ENCODE measurements at places on chromosomes 16 and 17.

DNA sequence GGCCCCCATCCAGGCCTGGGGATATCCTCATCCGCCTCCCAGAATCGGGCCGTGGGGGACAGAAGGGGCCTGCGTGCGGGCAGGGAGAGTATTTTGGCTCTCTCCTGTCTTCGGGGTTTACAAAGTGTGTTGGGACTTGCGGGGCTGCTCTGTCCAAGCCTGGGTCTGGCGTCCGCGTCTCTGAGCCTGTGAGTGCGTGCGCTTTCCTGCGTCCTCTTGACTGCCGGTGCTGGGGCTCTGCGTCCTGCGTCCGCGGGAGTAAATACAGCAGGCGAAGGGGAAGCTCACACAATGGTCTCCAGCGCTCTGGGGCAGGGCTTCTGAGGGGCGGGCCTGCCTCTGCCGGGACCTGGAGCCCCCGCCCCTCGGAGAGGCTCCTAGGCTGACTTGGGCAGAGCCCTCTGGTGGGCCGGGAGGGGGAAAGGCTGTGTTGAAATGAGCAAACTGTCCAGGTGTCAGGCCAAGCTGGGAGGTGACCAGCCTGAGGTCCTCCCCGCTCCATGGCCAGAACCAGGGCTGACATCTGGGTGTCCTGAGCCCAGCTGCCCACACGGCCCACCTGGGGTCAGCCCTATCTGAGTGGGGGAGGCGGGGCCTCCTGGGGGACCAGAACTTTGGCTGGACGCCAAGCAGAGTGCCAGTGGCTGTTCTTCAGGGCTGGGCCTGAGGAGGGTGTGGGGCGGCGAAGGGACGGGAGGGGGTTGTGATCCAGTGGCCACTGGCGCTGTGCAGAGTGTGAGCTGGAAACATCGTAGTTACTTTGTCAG, 233.6 kb downstream of the SEC14L1 start:
- DNase-seq = peak; percentile 96

DNA sequence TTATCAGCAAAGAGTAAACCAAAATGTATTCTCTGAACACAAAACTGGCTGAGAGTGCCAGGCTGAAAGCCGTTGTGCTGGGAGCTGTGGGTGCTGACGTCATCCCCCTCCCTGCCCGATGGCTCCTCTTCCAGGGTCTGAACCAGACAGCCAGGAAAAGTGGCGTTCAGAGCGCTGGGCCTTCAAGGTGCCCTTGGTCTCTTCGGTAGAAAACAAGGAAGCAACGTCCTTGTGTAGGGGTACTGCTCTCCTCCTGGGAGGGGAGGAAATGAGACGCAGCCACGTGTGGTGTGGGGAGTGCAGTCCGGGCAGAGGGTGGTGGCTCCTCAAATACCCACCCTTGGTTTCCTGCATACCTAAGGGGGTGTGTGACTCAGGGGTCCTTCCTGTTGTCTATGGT, 394.7 kb downstream of the SEC14L1 start:
- DNase-seq = no peak

GRCh38 chr16:87815567-87815966, 49.8 kb upstream of the KLHDC4 start:
- DNase-seq = no peak

DNA sequence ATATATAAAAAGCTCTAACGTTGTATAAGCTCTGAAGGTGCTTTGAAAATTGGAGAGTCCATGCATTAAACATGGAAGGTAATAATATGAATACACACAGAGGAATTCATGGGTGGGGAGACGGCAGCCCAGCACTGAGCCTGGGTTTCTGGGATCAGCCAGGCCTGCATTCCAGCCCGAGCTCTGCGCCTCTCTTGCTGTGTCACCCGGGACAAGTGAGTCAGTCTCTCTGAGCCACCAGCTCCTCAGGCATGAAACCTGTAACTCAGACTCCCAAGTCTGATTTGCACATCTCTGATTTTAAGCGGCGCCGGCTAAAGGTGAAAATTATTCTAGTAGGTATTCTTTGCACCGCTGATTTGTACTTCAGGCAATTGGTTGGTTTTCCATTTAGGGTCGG, 238.8 kb downstream of the MRTFB start:
- DNase-seq = peak; percentile 64

DNA sequence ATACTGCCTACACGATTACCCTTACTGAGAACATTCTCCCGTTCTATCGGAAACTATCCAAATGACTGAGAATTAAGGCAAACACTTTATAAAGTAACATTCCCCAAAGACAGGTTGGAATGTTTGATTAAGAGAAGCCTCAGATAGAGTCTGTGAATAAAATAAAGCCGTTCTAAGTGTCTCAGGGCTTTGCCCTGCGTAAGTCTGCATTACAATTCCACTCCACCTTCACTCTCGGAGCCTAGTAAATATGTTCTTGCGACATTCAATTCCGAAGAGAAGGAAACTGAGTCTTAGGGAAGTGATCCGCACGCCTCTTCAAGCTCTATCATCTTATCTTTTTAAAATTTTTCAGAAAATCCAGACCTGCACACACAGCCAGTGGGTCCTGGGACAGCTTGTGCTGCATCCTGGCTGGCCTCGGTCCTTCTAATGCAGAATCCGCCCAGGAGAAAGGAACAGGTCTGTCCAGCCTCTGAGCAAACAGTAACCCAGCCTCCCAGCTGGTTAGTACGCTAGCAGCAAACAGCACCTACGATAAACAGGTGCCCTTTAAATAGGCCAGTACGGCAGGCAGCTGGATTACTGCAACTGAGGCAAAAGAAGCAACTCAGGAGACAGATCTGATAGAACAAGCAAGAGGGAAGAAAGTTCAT, 254.1 kb upstream of the IRX3 start:
- DNase-seq = peak; percentile 16

DNA sequence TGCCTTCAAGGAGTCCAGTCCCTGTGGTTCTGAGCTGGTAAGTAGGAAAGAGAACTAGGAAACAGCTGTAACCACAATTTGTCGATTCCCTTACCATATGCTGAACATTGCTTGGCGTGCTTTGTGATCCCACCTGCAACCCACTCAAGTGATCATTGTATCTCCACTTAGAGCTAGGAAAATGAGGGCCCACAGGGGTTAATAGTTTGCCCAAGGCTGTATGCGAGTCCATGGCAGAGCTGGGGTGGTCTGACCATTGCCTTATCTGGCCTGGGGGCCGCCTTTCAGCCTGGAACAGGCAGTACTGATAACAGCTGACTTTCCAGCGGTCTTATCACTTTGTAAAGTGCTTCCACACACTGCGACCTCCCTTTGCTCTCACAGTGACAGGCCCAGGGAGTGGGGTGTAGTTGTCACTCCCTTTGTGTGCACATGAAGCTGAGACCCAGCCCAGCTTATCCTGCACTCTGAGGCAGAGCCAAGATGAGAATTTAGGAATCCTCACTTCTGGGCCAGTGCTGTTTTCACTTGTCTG, 9.8 kb downstream of the MYL4 start:
- peak; percentile 34 for DNase-seq

DNA sequence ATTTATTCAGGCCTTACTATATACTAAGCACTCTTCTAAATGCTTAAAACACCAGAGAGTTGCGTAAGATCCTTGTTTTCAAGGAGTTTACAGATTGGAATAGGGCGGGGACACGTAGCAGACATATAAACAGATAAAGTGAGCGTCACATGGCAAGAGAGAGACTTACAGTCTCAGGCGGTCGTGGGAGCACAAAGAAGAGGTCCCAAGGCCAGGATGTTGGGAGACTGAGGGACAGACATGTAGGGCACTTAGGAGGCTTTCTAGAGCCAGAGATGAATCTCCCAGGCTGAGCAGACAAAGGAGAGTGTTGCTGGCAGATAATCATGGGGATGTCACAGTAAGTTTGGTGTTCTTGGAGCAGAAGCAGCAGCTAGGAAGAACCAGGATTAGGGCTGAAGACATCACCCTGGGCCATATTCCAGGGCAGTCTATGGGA, 119.1 kb upstream of the ANKFN1 start:
- DNase-seq = no peak

DNA sequence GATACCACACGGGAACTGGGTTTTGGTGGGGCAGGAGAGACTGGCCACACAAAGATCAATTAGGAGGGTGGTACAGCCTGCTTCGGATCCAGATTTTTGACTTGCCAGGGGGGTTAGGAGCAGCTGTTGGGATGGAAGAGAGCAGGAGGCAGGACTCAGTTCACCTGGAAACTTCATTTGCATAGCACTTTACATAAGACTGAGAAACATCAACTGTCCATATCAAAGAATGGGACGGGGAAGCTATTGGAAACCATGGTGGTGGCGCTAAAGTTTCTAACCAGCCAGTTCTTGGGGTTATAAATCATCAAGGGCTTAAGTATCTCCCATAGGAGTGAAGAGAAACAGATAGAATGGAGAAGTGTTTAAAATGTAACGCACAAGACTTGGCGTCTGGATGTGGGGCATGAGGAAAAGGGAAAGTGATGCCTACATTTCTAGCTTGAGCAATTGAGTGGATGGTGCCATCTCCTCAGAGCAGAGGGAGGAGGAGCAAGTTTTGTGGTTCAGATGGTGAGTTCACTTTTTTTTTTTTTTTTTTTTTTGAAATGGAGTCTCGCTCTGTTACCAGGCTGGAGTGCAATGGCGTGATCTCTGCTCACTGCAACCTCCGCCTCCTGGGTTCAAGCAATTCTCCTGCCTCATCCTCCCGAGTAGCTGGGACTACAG, 6.4 kb upstream of the SRCAP start:
- peak; percentile 47 for DNase-seq

DNA sequence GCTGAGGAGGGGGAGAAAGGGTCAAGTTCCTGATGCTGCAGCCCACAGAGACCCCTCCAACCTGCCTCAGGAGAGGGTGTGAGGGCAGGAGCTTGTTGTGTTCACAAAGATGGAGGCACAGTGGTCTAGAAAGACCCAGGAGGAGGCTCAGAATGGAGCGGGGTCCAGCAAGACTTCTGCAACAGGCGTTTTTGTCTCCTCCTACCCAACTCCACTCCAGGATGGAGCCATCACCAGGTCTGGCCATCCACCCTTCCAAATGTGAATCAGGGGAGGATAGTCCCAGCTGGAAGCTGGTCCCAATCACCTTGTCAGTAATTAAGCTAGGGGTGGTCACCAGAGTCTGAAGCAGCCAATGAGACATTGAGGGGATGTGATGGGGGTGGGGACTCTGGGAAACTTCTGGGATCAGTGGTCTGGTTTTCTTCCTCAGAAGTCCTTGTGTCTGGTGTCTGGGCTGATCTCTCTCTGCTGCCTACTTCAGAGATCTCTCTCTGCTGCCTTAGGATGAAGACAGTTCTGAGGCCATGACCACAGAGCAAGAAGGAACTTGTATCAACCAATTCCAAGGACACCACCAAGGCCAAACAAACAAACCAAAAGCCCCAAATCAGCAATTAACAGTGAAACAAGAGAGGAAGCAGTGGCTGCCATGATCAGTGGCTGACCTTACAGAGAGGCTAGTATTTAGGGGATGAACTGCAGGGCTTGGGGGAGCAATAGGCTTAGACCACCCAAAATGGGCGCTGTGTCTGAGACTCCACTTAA, 14.5 kb downstream of the CD300LB start:
- DNase-seq = no peak

DNA sequence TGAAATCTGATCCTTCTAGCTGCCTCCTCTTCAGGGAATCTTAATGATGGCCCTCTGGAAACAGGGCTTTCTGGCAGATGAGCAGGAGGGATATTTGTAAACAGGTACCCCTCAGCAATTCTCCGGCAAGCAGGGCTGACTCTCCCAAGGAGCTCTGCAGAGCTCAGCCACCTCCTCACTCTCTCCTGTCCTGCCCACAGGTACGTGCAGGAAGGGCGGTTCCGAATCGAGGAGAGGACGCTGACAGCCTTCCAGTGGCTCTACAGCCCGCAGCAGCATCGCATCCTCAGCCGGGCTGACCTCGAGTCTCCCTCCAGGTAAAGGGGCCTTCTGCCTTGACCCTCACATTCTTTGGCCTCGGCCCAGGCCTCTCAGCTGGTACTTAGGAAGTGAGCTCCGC, 20.7 kb upstream of the CCDC92B start:
- DNase-seq = no peak

DNA sequence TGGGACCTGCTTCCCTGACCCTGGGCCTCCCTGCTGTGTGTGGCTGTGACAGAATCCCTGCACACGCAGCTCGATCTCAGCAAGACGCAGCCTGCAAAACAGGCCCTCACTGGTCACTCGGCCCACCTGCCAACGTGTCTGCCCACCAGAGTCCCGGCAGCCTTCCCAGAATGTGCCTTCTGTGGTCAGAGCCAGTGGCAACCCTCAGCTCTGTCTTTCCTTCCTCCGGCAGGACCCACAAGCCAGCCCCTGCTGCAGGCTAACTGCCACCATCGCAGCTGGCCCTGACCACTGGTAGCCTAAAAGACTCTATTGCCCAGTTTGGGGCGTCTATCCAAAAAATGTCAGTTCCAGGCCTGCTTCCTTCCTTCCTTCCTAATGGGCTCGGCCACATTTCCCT, 83.2 kb downstream of the LITAF start:
- DNase-seq = no peak

DNA sequence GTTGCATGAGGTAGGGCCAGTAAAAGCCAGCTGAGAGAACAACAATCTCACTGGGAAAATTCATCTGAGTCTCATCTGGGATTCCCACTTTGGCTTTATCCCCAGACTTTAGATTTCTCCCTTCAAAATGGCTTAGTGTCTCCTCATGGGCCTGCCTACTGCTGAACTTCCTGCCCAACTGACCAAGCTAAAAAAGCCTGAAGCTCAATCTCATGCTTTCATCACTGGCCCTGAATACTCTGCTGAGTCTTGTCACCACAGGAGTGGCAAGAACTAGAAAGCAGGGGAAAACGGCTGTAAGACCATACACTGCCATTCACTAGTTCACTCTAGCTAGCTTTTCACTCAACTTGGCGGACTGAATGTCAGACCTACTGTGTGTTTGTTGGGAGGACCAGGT, 96.4 kb upstream of the NOG start:
- no peak for DNase-seq
